Activated effector memory CD4-positive, alpha-beta T cell treated with anti-CD3 and anti-CD28 coated beads, Interleukin-2, amount 50 U/mL, for 16 hours (primary cell): ENCODE measurements at places on chromosomes 3 and 15.

- DNase-seq, result no peak
These were observed 61.3 kb downstream of the CORO2B start for GRCh38 chr15:68639926-68640600.

DNA sequence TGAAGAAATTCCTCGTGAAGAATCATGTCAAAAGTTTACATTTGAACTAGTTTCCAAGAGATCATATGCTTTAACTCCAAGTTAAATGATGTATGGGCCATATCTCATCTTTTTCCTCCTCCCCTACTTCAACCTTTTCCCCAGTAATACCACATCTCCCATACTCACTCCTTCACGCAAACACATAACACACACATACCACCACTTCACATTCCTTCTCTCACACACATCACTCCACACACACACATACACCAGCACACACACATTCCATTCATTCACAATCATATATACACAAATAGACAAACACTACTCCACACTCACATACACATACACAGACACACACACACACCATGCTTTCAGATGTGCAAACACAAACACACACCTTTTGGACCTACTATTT, 769.0 kb upstream of the NR2F2 start:
- DNase-seq, result no peak

DNA sequence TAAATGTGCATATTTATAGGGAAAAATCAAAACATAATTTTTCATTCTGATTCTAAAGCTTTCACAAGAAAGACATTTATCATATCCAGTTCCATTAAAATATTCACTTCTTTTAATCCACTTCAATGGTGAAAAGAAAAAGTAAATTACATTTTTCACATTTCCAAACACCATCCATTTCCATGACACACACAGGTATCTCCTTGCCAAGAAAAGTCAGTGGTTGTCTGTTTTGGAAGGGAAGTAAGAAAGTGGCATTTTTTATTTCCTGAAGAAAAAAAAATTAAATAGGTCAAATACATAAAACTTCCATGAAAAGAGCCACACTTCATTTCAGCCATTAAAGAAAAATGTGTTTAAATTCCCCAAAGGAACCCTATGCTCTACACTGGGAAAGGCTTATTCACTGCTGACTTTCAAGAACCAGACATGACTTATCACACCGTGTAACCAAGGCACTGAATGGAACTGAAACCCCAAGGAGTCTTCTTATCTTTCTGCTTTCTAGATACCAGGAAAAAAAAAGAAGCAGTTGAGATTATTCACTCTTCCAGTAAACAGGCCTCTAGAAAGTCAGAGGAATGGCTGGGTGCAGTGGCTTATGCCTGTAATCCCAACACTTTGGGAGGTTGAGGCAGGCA, 44.5 kb downstream of the OSBPL10 start:
- no peak for DNase-seq

- no peak for DNase-seq
These were observed 262.8 kb upstream of the NR2F2 start for GRCh38 chr15:96067677-96068076.

GRCh38 chr15:39075311-39075710, 505.6 kb upstream of the THBS1 start:
- no peak for DNase-seq

DNA sequence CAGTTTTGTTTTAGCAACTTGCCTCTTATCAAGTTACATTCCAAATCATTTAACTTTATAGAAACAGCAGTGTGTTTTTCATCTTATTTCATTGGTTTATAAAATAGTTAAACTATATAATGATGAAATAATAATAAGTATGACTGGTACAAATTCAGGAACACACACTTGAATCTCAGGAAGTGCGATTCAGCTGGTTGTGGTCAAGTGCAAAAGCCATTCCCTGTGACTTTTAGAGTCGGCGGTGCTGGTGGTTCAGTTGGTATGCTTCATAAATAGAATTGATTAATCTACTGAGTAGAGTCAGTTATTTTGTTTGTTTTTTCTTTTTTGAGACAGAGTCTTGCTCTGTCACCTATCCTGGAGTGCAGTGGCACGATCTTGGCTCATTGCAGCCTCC, 22.7 kb downstream of the SACM1L start:
- DNase-seq, result no peak

- no peak for DNase-seq
These were observed 688.3 kb upstream of the LMCD1 start for GRCh38 chr3:7813365-7813764.

DNA sequence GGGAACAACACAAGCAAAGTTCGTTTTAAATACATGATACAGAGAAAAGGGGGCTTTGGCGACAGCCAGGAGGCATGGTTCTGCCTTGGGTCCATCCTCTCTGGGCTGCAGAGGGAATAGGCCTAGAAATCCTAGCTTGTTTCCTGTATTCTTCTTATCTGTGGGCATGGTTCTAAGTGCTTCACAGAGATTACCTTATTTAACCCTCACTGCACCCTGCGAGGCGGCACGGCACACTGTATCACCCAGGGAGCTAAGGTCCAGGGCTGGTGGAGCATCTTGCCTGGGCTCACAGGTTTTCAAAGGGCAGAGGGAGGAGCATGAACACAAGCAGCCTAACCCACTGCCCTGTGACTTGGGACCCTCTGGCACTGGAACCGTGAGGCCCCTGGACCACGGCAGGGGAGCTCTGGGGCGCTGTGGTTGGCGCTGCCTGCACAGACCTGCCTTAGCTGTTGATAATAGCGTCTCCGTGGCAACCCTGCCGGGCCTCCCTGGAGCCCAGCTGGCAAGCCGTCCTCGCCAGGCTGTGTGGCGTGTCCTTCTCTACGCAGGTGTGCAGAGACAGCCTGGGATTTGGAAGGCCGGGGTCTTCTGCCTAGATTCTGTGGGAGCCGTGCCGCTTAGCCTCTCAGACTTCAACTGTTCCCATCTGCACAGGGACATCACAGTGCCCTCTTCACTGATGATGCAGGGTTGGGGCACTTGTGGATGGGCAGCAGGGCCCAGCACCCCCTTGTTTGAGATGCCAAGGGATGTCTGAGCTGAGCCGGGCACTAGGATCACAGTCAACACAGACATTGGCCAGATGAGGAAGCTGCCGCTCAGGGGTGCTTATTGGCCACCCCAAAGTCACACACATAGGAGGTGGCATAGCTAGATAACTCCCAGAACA, 154.6 kb upstream of the TLE3 start:
- DNase-seq, result peak; percentile 58

DNA sequence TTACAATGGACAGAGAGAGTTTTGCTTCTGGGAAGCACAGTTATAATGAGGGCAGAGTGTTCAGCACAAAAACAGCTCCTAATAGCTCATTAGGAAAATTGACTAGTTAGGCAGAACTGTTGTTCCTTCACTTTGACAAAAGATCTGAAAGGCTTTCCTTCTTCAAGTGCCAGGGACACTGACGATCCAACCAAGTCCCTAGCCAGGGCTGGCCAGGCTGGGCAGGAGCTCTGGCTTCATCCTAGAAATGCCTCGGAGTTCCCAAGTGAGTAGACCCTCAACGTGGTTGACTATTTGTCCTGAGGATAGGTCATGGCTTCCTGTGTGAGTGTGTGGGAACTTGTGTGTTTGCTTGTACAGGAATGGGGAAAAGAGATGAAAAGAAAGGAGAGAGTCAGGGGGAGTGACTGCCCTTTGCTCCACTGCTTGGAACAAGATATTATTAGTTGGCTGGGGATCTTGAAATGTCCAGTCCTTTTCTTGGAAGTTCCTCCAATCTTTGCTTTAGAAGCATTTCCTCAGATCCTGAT, 617.9 kb downstream of the NTRK3 start:
- no peak for DNase-seq

- DNase-seq, result no peak
These were observed 93.4 kb downstream of the CHCHD4 start for GRCh38 chr3:14031271-14031670.

DNA sequence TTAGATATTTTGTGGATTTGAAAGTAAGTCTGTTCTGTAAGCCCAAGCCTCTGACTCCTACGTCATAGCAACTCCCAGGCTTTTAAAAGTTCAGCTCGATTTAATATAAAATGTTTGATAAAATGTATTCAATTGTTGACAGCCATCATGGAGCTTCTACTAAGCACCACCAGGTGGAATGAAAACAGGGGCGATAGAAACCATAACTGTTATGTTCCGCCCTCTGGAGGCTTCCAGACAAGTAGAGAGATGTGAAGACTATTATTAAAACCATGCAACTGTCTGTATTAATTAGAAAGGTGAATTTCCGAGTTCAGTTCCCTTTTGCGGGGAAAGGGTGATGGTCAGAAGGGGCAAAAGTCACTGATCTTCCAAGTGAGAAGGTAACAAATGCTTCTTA, 292.2 kb downstream of the NR2F2 start:
- DNase-seq, result no peak

DNA sequence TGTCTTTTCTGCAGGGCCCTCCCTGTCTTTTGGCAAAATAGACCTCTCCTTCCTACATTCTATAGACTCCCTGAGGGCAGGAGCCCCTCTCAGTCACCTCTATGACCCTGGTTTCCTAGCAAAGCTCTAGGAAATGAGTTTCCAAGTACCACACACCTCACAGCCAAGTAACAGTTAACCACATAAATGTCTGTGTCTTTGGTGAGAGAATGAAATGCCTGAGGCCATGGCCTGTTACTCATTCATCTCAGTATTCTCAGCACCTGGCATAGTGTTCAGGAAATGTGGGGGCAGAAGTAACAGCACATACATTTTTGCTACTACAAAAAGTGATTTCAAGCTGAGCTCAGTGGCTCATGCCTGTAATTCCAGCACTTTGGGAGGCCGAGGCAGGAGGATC, 21.0 kb downstream of the RFT1 start:
- no peak for DNase-seq

DNA sequence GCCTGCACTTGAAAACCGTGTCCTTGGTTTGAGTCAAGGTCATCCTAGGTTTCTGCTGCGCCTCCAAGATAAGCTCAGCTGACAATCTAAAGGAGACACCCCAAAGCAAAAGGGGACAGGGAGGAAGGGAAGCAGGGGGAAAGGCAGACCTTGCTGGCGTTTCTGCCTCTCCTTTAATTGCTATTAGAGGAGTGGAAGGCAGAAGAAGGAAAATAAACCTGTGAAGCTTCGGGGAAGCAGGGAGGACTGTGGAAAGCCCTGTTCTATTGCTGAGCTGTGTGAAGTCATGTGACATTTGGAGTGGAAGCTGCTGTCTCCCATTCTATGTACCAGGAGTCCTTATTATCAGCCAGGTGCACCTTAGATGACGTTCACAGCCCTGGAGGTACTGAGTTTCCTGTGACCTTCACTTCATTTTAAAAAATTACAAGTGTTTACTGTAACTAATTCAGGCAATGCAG, 21.5 kb upstream of the CHD2 start:
- no peak for DNase-seq

DNA sequence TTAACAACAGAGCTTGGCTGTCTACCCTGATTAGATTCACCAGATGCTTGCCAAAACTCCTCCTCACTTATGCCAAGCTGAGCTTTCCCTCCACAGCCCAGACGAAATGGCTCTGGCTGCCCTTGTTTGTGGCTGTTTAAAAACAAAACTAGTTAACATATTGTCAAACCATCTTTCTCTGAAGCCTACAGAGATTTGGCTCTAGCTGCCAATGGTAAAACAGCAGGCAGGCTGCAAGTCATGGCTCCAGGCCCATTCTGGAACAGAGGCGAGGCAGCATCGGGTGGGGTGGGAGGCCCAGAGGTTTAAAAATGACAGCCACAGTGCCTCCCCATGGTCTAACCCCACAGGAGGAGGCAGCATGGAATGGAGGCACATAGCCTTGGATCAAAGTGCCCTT, 75.9 kb downstream of the SCN5A start:
- peak; percentile 25 for DNase-seq

DNA sequence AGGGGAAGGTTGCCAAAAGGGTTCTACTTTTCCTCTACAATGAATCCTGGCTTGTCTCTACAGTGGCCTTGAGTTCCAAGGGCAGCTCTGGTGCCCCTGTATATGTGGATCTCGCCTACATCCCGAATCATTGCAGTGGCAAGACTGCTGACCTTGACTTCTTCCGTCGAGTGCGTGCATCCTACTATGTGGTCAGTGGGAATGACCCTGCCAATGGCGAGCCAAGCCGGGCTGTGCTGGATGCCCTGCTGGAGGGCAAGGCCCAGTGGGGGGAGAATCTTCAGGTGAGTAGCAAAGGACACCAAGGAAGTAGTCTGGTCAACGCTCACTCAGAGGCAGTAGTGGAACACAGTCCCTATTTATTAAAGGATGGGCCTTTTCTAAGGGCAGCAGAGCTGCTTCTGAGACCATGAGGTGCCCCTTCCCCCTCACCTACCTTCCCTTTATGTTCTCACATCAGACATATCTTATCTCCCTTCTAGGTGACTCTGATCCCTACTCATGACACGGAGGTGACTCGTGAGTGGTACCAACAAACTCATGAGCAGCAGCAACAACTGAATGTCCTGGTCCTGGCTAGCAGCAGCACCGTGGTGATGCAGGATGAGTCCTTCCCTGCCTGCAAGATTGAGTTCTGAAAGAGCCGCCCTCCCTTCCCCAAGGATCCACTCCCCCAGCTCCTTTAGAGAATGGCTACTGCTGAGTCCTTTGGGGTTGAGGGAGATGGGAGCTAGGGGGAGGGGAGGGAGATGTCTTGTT, 12.4 kb downstream of the MAP1A start:
- no peak for DNase-seq

GRCh38 chr3:70863049-70863448, 550.6 kb upstream of the MDFIC2 start:
- no peak for DNase-seq

DNA sequence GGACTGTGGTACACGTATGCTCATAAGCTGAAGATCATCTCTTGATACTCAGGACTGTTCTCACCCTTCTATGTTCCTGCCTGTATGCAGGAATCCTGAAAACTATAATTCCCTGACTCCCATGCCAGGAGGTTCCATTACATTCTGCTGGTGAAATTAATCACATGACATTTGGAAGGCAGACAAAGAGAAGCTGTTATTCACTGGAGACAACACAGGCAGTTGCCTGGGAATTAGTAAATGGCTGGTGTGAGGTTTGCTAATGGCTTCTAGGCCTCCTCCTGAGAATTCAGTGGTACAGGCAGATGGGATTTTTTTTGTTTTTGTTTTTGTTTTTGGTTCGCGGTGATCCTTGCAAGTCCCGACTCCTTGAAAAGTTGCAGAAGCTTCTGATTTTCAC, 91.4 kb downstream of the CTNNB1 start:
- DNase-seq, result no peak

- no peak for DNase-seq
These were observed 253.4 kb downstream of the IGSF11 start for GRCh38 chr3:118781232-118781631.

DNA sequence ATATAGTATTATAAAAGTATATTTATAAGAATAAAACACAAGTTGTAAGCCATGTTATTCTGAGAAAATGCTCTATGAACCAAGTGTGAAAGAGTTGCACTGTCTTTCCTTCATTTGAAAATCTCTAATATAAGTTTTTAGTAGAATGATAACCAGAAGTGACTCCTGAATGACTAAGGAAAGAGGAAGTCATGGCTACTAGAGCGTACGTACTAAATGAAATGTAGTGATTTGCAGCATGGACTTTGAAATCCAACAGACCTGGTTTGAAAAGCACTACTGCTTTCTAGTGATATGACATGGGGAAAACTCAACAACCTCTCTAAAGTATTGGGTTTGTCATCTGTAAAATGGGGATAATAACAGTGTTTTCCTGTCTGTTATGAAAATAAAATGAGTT, 10.3 kb upstream of the DNAJC13 start:
- no peak for DNase-seq
